ENCODE measurements at places on chromosomes 6 and 20. TPM values are rescaled to one million over a fixed set of nuclear protein-coding genes. Genes with fewer than 3 reads are reported as not detected.

The KCNB1 gene
- total RNA-seq: 107 TPM

The APOBEC2 gene
- not detected for total RNA-seq

The NOTCH4 gene
- total RNA-seq: 24.0 TPM

The PHACTR2 gene
- total RNA-seq: 20.2 TPM

The RBPJL gene
- not detected for total RNA-seq

The RIN2 gene
- 93.7 TPM for total RNA-seq

The RBBP8NL gene
- total RNA-seq: 0.53 TPM

The STMND1 gene
- total RNA-seq: 0.56 TPM

All from dorsolateral prefrontal cortex (tissue), 122 donors.